ENCODE measurements at places on chromosomes 5 and 9.

- no peak for DNase-seq
- no peaks in the 10 kb centered on the region for H3K4me1 ChIP-seq
- no peak overlapping the region for H3K27ac ChIP-seq
- H3K4me3 ChIP-seq, result no peak overlapping the region
- H3K27me3 ChIP-seq, result no peaks in the 10 kb centered on the region
- H3K36me3 ChIP-seq, result no peaks in the 10 kb centered on the region
Observed at GRCh38 chr5:134088291-134088690, 26.2 kb upstream of the TCF7 start.

GRCh38 chr9:110799396-110799795 is 130.8 kb downstream of the MUSK start:
- no peak overlapping the region for H3K4me3 ChIP-seq
- no peaks in the 10 kb centered on the region for H3K4me1 ChIP-seq

- H3K4me1 ChIP-seq, result peaks cover 13% of the 10 kb centered on the region
- H3K4me3 ChIP-seq, result no peak overlapping the region
- H3K27ac ChIP-seq, result peak overlapping the region; percentile 33
- no peaks in the 10 kb centered on the region for H3K27me3 ChIP-seq
- no peaks in the 10 kb centered on the region for H3K36me3 ChIP-seq
Observed at GRCh38 chr9:92463984-92464383, 18.3 kb downstream of the ASPN start.

DNA sequence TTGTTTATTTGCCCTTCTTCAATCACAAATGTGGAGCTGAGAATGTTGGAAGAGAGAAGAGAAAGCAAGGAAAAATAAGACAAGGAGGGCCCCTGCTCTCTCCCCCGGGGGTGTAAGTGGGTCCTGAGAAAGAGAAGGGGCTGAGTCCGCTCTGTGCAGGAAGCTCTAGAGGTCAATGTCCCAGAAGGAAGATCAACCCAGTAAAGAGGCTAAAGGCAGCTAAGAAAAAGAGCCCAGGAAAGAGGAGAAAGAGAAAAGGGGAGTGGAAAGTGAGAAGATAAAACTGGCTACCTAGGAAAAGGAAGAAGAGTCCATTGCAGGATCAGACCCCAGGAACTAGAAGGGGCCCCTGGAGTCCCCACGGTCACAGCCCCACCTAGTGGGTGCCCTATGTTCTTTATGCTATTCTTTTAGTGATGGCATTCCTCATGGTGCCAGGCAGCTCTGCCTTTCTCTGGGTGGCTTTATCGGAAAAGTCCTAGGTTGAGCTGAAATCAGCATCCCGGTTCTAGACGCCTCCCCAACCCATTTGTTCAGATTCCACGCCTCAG is 583.4 kb downstream of the ACTL7B start:
- peak; percentile 65 for DNase-seq
- H3K27ac ChIP-seq, result no peak overlapping the region
- no peaks in the 10 kb centered on the region for H3K27me3 ChIP-seq
- H3K36me3 ChIP-seq, result no peaks in the 10 kb centered on the region
- no peaks in the 10 kb centered on the region for H3K4me1 ChIP-seq

- no peak overlapping the region for H3K27ac ChIP-seq
- no peak overlapping the region for H3K4me3 ChIP-seq
- H3K36me3 ChIP-seq, result no peaks in the 10 kb centered on the region
- peaks cover 13% of the 10 kb centered on the region for H3K4me1 ChIP-seq
Observed at GRCh38 chr5:125415126-125415525, 668.7 kb upstream of the ZNF608 start.

DNA sequence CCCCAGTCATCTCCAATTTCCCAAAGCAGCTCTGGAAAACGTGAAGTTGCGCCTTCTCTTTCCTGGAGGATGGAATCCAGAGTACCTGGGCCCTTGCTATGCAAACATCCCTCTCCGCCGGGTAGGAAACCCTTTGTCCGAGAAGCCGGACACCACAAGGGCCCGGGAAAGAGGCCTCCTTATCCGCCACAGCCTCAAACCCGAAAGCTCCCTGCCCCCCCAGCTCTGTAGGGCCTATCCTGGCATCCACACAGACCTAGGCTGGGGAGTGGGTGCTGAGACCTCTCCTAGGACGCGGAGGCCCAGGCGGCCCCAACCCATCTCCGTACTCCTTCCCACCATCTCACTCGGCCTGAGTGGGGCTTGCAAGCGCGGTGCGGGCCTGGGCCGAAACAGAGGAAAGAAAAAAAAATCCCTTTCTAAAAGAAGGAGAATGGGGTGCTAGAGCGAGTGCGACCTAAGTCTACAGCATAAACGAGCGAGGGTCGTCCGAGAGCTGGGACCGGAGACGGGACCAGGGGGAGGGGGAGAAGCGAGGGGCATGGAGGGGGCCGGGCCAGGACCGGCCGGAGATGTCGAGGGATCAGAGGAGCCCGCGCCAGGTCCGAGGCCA is 624 bp downstream of the FBXW11 start:
- H3K4me3 ChIP-seq, result peak overlapping the region; percentile 84
- no peaks in the 10 kb centered on the region for H3K36me3 ChIP-seq
- peak overlapping the region; percentile 95 for H3K27ac ChIP-seq
- peak; percentile 68 for DNase-seq
- H3K4me1 ChIP-seq, result peaks cover 20% of the 10 kb centered on the region
- no peaks in the 10 kb centered on the region for H3K27me3 ChIP-seq

GRCh38 chr5:149664083-149664482 is 66.0 kb upstream of the PPARGC1B start:
- no peaks in the 10 kb centered on the region for H3K4me1 ChIP-seq
- no peak overlapping the region for H3K27ac ChIP-seq
- no peak overlapping the region for H3K4me3 ChIP-seq
- DNase-seq, result no peak

DNA sequence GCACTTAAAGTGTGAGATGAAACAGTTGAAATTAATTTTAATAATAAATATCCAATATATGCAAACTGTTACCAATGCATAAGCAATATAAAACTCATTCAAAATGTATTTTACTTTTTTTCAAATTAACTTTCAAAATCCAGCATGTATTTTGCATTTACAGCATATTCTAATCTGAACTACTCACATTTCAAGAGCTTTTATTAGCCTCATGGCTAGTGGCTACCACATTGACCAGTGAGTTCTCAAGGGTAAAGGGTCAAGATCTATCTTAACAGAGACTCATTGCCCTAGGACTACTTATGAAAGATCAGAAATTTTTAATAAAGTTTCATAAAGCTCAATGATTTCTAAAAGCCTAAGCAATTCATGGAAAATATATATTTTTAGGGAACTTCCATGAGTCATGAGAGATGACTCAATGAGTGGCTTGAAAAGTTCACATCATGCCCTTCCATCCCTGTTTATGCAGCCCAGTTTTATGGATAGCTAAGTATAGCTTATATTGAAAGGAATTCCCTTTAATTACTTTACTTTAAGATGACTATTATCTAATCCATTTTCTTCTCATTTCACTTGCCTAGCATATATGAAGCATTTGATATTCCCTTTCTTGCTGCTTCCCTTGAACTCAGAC is 608.6 kb downstream of the SLCO4C1 start:
- H3K27ac ChIP-seq, result no peak overlapping the region
- no peaks in the 10 kb centered on the region for H3K4me1 ChIP-seq
- no peak for DNase-seq
- H3K36me3 ChIP-seq, result no peaks in the 10 kb centered on the region
- no peaks in the 10 kb centered on the region for H3K27me3 ChIP-seq

DNA sequence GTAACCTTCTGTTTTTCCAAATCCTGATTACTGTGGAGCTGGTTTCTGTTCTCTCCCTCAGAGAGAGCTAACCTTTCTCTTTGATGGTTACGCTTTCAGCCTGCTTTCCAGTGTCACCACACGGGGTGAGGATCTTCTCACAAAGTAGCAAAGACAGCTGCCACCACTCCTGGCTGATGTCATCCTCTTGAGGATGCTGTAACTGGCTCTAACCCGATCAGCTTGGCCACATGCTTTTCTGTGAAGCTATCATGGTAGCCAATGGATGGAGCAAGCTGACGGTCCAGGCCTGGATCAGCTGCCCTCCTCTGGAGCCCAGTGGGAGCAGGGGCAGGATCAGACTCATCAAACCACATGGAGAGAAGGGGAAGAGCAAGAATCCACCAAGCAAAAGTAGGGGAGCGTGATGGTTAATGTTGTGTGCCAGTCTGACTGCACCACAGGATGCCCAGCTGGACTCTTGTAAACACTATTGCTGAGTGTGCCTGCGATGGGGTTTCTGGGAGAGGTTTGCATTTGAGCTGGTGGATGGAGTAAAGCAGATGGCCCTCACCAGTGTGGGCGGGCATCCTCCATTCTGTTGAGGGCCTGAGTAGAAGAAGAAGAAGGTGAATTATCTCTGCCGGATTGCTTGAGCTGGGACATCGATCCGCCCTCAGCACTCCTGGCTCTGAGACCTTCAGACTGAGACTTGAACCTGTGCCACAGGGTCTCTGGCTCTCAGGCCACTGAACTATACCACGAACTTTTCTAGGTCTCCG is 26.8 kb upstream of the ZNF354A start:
- no peak overlapping the region for H3K4me3 ChIP-seq
- H3K27me3 ChIP-seq, result no peaks in the 10 kb centered on the region
- H3K27ac ChIP-seq, result no peak overlapping the region
- no peak for DNase-seq
- no peaks in the 10 kb centered on the region for H3K36me3 ChIP-seq

DNA sequence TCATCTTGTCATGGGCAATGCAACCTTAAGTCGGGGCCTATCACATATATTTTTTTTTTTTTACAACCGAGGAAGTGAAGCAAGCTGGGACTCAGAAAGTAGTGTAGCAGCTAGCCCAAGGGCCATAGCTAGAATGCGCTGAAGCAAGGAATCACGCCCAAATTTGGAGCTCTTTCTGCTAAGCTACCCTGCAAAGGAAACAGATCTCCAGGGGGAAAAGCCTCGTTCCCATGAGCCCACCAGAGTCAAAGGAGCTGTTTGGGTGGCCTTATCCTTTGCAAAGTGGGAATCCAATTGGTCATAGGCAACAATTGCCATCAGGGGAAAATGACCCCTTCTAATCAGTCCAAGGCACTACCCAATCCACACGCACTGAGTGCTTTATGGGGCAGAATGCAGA is 390.4 kb downstream of the EBF1 start:
- no peaks in the 10 kb centered on the region for H3K27me3 ChIP-seq
- H3K27ac ChIP-seq, result no peak overlapping the region
- H3K4me1 ChIP-seq, result no peaks in the 10 kb centered on the region

DNA sequence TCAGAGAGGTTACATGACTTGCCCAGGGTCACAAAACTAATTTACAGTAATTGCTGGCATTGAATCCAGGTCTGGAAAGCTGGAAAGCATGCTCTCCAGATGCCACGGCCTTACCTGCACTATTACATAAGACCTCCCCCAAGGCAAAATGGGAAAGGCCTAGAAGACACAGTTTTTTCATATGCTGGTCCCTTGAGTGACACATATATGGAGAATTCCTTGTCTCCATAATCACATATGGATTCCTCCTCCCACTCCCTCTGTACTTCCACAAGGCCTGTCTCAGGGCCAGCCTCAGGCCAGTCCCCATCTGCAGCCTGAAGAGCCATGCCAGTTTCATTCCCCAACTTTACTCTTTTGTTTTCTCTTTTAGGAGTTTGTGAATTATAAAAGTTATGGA is 28.6 kb upstream of the MEIKIN start:
- H3K4me3 ChIP-seq, result no peak overlapping the region
- H3K27me3 ChIP-seq, result no peaks in the 10 kb centered on the region
- DNase-seq, result no peak
- no peaks in the 10 kb centered on the region for H3K36me3 ChIP-seq

GRCh38 chr9:88198341-88198807 is 60.1 kb upstream of the SPATA31C2 start:
- H3K4me1 ChIP-seq, result no peaks in the 10 kb centered on the region
- DNase-seq, result no peak
- H3K36me3 ChIP-seq, result no peaks in the 10 kb centered on the region
- H3K27ac ChIP-seq, result no peak overlapping the region
- no peaks in the 10 kb centered on the region for H3K27me3 ChIP-seq

GRCh38 chr5:115977096-115977495 is 14.8 kb downstream of the LVRN start:
- H3K4me1 ChIP-seq, result no peaks in the 10 kb centered on the region
- no peak overlapping the region for H3K27ac ChIP-seq
- H3K36me3 ChIP-seq, result no peaks in the 10 kb centered on the region

DNA sequence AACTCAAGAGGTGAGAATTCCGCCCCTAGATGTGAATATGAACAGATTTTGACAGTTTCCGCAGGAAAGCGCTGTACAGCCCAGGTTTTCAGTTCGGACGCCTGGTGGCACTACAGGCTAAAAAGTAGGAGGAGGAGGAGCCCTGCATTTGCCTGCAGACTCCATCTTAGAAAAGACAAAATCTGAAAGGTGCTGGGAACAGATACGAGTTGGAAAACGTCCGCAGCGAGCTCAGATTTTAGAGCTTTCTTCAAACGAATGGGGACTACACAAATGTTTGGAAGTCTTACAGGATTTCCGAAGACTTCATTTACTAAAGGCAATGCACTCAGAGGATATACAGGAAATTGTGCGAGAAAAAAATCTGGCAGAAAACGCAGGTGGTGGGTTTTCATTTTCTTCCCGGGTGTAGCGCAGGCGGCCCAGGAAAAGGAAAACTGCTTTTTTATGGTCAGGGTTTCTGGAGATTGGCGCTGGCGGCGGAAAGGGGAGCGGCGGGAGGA is 9.9 kb upstream of the PCDHB2 start:
- H3K4me1 ChIP-seq, result no peaks in the 10 kb centered on the region
- H3K36me3 ChIP-seq, result no peaks in the 10 kb centered on the region
- peak overlapping the region; percentile 55 for H3K4me3 ChIP-seq
- no peaks in the 10 kb centered on the region for H3K27me3 ChIP-seq
- no peak for DNase-seq
- H3K27ac ChIP-seq, result peak overlapping the region; percentile 69

DNA sequence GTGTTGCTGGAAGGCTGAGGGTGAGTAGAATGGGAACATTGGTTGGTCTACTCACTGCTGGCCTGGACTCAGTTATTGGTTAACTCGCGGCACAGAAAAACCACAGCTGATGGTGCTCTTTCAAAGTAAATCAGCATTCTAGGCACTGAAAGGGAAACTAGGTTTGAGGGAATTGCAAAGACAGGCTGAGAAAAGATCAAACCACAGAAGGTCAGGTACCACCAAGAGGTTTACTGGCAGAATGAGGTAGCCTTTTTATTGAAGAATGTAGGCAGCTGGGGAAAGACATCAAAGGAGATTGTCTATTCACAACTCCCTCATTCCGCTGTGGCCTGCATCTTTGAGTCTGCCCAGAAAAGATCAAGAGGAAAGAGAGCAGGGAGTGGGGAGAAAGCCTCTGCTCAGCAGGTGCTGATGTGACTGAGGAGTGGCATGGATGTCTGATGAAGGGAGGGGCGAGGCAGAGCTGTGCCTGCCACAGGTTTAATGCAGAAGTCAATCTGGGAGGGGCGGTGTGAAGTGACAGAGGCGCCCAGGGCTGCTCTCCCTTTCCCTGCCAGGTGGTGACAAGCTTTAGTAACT is 255.5 kb downstream of the MAN2A1 start:
- H3K36me3 ChIP-seq, result no peaks in the 10 kb centered on the region
- no peak overlapping the region for H3K4me3 ChIP-seq
- no peak for DNase-seq
- no peaks in the 10 kb centered on the region for H3K4me1 ChIP-seq
- no peak overlapping the region for H3K27ac ChIP-seq

GRCh38 chr9:108780942-108781734 is 74.6 kb downstream of the ACTL7B start:
- peaks cover 29% of the 10 kb centered on the region for H3K4me1 ChIP-seq
- no peaks in the 10 kb centered on the region for H3K36me3 ChIP-seq
- DNase-seq, result no peak
- H3K27me3 ChIP-seq, result peaks cover 2% of the 10 kb centered on the region
- H3K4me3 ChIP-seq, result no peak overlapping the region

GRCh38 chr9:99436616-99437015 is 214.5 kb downstream of the SEC61B start:
- no peak for DNase-seq
- H3K36me3 ChIP-seq, result no peaks in the 10 kb centered on the region
- no peak overlapping the region for H3K27ac ChIP-seq
- H3K27me3 ChIP-seq, result no peaks in the 10 kb centered on the region
- no peaks in the 10 kb centered on the region for H3K4me1 ChIP-seq

Measured in heart left ventricle (tissue), 16 donors.